ENCODE measurements at places on chromosomes 13 and 19.

DNA sequence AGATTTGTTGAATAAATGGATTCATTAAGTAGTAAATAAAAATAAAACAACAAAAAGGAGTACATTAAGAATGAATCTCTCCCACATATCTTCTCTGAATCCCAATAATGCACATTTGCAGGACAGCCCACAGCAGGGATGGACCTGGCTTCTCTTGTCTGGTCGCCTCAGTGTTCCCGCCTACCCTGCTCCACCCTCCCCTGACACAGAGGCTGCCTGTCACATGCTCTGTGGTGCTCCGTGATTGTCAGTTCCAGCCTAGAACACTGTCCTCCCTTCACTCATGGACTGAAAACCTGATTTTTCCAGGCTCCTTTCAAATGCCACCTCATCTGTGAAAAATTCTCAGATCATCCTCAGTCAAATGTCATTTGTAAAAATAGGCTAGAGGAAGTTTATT, 94.5 kb upstream of the GPR12 start:
- DNase-seq, result no peak

GRCh38 chr13:79810669-79811068, 329.7 kb downstream of the NDFIP2 start:
- no peak for DNase-seq

DNA sequence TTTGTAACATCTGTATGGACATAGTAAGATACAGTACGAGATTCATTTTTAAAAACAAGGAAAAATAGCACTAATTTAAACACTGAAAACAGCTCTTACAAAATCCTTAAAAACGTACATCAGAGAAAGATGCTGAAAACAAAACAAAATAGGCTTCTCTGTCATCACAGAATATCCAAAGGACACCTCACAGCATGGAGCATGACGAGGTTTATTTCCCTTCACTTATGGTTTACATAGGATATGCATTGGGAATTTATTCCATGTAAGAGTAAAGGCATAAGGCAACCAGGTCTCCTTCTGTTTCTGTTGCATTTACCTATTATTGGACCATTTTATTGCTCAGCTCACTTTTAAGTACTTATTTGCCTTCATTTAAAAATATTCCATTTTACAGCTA, 3.0 kb downstream of the KCTD12 start:
- DNase-seq, result no peak

GRCh38 chr13:98236197-98236596, 59.1 kb upstream of the RNF113B start:
- no peak for DNase-seq

DNA sequence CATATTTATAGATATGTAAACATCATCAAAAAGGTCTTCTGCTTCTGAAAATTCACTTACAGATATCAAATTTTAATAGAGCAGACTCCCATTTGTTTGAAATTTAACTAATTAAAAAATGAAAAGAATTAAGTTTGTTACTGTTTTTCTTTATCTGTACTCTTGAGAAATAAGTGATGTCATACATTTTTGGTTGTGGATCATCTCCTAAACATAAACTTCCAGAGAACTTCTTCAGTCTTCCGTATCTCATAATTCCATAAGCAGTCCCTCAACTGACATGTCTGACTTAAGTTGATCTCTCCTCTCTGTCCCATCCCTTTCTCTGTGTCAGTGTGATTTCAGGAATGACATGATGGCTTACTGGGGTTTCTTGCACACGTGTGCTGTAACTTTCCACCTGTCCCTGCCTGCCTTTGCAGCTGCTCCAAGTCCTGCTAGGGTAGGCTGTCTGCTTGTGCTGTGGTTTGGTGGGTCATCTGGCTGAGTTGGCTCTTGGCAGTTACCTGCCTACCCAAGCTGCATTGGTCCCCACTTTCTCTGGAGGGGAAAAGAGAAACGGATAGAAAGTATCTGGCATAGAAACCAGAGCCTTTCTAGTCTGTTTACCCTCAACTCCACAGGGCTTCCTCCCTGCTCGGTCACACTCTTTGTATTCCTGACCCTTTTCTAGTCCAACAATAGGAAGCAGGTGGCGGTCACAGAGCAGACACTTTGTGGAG, 127.1 kb downstream of the GGACT start:
- DNase-seq, result no peak
